HCT116 (cell line): ENCODE measurements at places on chromosomes 6 and 20. TPM values are rescaled to one million over a fixed set of nuclear protein-coding genes. Genes with fewer than 3 reads are reported as not detected.

DLK2 gene
- total RNA-seq, result 1.6 TPM

- no peak overlapping the region for H3K4me3 ChIP-seq
- H3K36me3 ChIP-seq, result no peaks in the 10 kb centered on the region
- DNase-seq, result no peak
- H3K27ac ChIP-seq, result no peak overlapping the region
- H3K4me1 ChIP-seq, result peaks cover 3% of the 10 kb centered on the region; the same call in 1 of the 2 replicates
Measured at GRCh38 chr6:134451529-134451928, 133.6 kb upstream of the SGK1 start.

DNA sequence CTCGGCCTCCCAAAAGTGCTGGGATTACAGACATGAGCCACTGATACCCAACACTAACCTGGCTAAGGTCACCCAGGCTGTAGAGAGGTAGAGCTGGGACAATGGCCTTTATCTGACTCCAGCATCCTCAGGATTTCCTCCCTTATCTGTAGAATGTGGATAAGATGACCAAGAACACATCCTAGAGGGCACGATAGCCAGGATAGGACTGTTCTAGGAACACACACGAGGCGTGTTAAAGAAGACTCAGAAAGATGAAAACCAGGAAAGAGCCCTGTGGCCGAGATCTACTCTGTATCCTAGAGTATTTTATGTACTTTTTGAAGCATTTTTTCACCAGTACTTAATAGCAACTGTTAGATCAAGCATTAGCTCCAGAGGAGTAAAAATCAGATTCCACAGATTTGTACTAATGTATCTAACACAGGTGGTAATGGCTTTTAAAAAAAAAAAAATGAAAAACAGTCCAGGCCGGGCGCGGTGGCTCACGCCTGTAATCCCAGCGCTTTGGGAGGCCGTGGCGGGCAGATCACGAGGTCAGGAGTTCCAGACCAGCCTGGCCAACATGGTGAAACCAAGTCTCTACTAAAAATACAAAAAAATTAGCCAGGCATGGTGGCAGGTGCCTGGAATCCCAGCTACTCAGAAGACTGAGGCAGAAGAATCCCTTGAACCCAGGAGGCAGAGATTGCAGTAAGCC, 17.3 kb downstream of the PPP1R10 start:
- H3K27me3 ChIP-seq, result no peaks in the 10 kb centered on the region
- no peak overlapping the region for H3K27ac ChIP-seq
- peaks cover 14% of the 10 kb centered on the region for H3K4me1 ChIP-seq
- DNase-seq, result no peak

GRCh38 chr6:149450679-149451375, 34.0 kb downstream of the ZC3H12D start:
- no peak for DNase-seq
- H3K36me3 ChIP-seq, result no peaks in the 10 kb centered on the region
- H3K4me3 ChIP-seq, result no peak overlapping the region
- no peaks in the 10 kb centered on the region for H3K27me3 ChIP-seq
- peaks cover 10% of the 10 kb centered on the region for H3K4me1 ChIP-seq

GRCh38 chr6:83062225-83062624, 3.4 kb downstream of the UBE3D start:
- no peak overlapping the region for H3K4me3 ChIP-seq
- 0 out of 2 replicates have a peak, but pooled peaks cover 4% of the 10 kb centered on the region for H3K36me3 ChIP-seq
- no peak for DNase-seq
- H3K27me3 ChIP-seq, result no peaks in the 10 kb centered on the region
- H3K27ac ChIP-seq, result no peak overlapping the region

SLC22A16 gene
- total RNA-seq, result not detected

DNA sequence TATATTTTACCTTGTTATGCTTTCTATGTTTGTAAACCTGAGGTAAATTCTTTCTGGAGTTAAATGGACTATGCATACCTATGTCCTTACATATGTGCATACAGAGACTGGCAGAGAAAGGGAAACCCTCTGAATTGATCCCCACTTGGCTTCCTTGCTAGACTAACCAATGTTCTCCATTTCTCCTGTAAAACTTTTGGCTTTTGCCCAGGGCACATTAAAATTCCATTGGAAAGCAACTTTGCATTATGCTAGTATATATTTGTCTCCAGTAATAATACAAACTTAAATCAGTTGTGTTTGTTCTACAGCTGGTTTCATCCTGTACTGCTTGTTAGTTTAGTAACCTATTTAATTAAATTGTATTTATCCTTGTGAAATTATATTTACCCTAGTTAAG, 646.0 kb upstream of the MARCKS start:
- H3K4me1 ChIP-seq, result no peaks in the 10 kb centered on the region
- H3K4me3 ChIP-seq, result no peak overlapping the region
- H3K27me3 ChIP-seq, result no peaks in the 10 kb centered on the region
- no peak overlapping the region for H3K27ac ChIP-seq
- no peaks in the 10 kb centered on the region for H3K36me3 ChIP-seq
- DNase-seq, result no peak

DNA sequence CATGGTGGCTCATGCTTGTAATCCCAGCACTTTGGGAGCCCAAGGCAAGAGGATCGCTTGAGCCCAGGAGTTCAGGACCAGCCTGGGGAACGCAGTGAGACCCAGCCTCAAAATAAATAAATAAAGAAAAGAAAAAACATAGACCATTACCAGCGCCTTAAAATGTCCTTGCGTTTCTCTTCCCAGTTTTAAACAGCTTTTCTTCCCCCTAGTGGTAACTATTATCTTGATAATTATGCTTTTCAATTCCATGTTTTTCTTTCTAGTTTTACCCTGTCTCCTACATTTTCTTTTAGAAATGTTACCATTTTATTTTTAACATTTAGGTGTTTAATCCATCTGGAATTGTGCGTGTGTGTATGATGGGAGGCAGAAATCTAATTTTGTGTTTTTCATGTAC, 24.4 kb downstream of the DNAH8 start:
- no peak for DNase-seq
- H3K27ac ChIP-seq, result no peak overlapping the region
- 0 out of 2 replicates have a peak, but pooled peaks cover 6% of the 10 kb centered on the region for H3K27me3 ChIP-seq
- no peaks in the 10 kb centered on the region for H3K4me1 ChIP-seq

DNA sequence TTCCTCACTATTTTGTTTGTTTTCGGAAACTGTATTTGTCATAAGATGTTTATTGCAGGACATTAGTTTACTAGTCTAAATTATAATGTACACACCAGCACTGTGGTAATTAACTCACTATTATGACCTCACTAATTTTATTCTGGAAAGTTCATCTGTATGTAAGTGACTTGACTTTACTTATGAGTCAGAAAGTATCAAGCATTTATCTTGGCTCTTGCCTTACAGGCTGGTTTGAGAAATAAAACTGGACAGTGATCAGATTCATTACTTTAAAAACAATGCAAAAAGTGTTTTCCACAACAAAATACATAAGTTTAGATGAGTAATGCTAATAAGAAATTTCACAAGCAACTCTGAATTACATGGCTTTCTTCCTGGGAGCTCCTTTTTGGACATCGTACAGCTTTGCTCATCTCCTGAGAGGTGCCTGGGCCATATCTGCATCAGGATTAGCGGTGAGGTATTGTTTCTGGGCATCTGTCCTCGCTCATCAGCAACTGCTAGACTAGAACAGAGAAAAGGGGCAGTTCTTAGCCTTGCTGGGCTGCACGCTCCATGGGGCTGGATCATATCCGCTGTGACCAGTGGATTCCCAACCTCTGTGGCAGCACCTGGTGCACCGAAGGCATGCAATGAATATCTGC, 179.8 kb downstream of the SOD2 start:
- no peak overlapping the region for H3K27ac ChIP-seq
- H3K36me3 ChIP-seq, result no peaks in the 10 kb centered on the region
- no peak for DNase-seq
- no peak overlapping the region for H3K4me3 ChIP-seq
- H3K27me3 ChIP-seq, result peaks cover 30% of the 10 kb centered on the region
- no peaks in the 10 kb centered on the region for H3K4me1 ChIP-seq

TNFRSF21 gene
- 48.3 TPM for total RNA-seq

DNA sequence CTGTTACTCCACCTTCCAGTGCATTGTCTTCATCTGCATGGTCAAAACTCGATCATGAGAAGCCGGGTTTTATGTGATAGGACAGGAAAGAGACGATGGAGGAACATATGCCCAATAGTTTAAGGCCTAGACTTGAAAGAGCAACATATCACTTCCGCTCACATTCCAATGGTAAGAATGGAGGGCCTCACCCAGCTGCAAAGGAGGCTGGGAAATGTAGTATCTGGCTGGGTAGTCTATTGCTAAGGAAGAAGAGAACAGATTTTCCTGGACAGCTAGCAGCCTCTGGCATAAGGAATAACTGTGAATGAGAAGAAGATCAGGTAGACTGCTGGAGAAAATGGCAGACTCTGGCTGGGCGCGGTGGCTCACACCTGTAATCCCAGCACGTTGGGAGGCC, 19.2 kb downstream of the FITM2 start:
- no peak overlapping the region for H3K27ac ChIP-seq
- H3K4me3 ChIP-seq, result no peak overlapping the region
- DNase-seq, result no peak
- no peaks in the 10 kb centered on the region for H3K36me3 ChIP-seq
- H3K27me3 ChIP-seq, result no peaks in the 10 kb centered on the region

- H3K36me3 ChIP-seq, result no peaks in the 10 kb centered on the region
- no peak overlapping the region for H3K4me3 ChIP-seq
- no peak overlapping the region for H3K27ac ChIP-seq
- no peaks in the 10 kb centered on the region for H3K27me3 ChIP-seq
- H3K4me1 ChIP-seq, result no peaks in the 10 kb centered on the region
- DNase-seq, result no peak
Measured at GRCh38 chr6:42813906-42814444, 32.1 kb downstream of the BICRAL start.

DNA sequence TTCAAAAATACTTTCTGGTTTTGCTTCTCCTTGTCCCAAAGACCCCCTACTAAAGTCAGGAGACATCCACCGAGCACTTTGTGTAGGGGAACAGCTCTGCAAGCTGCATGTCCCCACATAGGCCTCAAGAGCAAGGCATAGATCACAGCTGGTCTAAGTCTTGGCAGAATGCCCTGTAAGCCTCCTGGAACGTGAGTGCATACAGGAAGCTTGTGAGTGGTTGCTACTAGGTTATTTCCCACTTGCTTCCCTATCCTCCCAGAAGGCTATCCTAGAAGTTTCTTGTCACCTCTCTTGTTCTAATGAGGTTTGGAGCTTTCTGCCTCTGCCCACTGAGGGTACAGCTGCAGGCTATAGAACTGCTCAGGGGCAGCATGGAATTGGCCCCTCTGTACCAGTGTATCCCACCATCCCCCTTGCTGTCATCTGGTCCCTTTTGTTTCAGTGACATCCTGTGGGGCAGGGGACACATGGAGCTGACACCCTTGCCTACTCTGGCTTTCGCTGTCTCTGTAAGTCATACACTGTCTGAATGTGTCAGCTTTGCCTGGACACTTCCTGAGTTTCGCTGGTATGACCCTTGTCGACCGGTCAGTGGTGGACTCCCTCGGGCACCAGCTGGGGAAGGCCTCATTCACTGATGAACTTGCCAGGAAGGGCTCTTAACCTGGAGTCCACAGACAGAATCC, 35.6 kb upstream of the KCNK16 start:
- DNase-seq, result no peak
- no peaks in the 10 kb centered on the region for H3K27me3 ChIP-seq
- no peaks in the 10 kb centered on the region for H3K36me3 ChIP-seq
- H3K4me1 ChIP-seq, result no peaks in the 10 kb centered on the region
- H3K27ac ChIP-seq, result no peak overlapping the region
- H3K4me3 ChIP-seq, result no peak overlapping the region

DNA sequence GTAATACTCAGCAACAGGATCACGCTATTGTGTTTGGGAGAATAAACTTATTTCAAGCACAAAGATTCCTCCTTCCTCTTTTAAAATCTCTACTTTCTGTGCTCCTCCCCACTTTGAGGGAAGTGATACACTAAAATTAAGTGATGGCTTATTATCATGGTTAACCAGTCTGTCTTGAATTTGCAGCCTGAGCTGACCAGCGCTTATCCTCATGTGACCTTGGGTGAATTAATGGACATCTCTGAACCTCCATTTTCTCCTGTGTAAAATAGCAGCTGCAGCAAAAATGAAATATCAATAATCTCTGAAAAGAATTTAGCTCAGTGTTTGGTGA, 222.6 kb downstream of the BCAS1 start:
- H3K4me1 ChIP-seq, result no peaks in the 10 kb centered on the region
- H3K27me3 ChIP-seq, result no peaks in the 10 kb centered on the region
- H3K27ac ChIP-seq, result no peak overlapping the region
- no peaks in the 10 kb centered on the region for H3K36me3 ChIP-seq

PDE10A gene
- 0.37 TPM for total RNA-seq

GABRR2 gene
- 0.57 TPM for total RNA-seq

BNIP5 gene
- not detected for total RNA-seq

HMGN4 gene
- 73.8 TPM for total RNA-seq

DNA sequence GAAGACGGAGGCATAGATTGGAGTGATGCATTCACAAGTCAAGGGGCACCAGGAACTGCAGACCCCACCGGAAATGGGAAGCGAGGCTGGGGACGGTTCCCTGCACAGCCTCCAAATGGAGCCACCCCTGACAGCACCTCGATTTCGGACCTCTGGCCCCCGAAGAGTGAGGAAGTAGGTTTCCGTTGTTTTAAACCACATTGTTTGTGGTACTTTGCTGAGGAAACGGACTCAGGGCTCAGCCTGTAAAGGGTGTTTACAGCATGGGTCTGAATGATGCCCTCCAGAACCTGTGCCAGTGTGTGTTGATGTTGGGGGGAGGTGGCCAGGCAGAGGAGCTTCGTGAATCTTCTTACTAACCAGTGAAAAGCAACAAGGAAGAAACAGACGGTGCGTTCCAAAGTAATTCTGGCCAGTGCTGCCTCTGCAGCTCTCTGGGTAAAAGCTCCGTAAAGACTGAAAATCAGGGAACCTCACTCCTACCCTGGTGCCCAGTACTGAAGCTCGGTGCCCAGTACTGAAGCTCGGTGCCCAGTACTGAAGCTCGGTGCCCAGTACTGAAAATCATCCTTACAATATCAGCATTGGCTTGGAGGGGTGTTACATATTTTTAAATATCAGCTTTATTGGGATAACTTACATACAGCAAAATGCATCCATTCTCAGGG, 30.1 kb upstream of the CCR6 start:
- H3K27ac ChIP-seq, result no peak overlapping the region
- no peaks in the 10 kb centered on the region for H3K36me3 ChIP-seq
- no peaks in the 10 kb centered on the region for H3K4me1 ChIP-seq

LHFPL5 gene
- total RNA-seq, result 0.71 TPM

- no peaks in the 10 kb centered on the region for H3K36me3 ChIP-seq
- no peaks in the 10 kb centered on the region for H3K27me3 ChIP-seq
- DNase-seq, result no peak
- H3K4me1 ChIP-seq, result no peaks in the 10 kb centered on the region
- no peak overlapping the region for H3K27ac ChIP-seq
Measured at GRCh38 chr6:88612631-88613030, 350.8 kb downstream of the RNGTT start.

DNA sequence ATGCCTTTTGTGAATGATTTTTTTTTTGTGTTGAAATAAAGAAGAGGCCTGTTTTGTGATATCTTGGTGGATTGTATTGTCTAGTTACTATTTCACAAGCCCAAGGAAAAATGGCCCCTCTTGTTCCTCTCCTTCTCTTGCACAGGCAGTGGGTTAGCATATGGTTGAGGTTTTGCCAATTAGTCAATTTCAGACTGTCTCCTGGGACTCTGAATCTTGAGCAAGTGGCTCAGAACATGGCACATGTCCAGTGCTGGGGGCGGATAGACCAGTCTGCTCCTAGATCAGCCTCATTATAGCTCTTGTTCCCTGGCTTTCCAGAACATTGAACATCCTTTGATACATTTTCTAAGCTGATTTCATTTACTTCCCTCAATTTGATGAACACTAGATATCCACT, 589.2 kb downstream of the PHF3 start:
- no peaks in the 10 kb centered on the region for H3K4me1 ChIP-seq
- H3K36me3 ChIP-seq, result no peaks in the 10 kb centered on the region

AKAP7 gene
- 3.1 TPM for total RNA-seq
